ENCODE measurements at places on chromosomes 3 and 15. TPM values are rescaled to one million over a fixed set of nuclear protein-coding genes. Genes with fewer than 3 reads are reported as not detected.

PRKCI gene
- 30.0 TPM for total RNA-seq

- peak; percentile 39 for DNase-seq
These were observed 23.9 kb upstream of the HEG1 start for GRCh38 chr3:125079675-125080045.

DNA sequence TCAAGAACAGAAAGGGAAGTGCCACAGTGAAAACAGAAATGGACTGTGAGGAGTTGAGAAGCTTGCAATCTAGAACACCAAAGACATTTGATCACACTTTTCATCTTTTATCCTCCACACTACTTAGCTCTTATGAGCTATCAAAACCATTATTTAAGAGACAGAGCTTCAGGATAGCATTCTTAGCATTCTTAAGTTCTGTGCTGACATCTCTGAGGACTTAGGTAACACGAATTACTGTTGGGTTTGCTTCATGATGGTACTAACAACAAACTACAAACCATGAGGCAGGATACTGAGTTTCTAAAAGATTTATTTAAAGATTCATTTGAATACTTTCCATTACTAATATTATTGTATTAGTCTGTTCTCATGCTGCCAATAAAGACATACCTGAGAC lies 1038.6 kb downstream of the TUSC7 start:
- DNase-seq = no peak

- no peak for DNase-seq
These were observed 73.5 kb downstream of the EDEM1 start for GRCh38 chr3:5260992-5261501.
